ENCODE measurements at places on chromosomes 7 and 10.

DNA sequence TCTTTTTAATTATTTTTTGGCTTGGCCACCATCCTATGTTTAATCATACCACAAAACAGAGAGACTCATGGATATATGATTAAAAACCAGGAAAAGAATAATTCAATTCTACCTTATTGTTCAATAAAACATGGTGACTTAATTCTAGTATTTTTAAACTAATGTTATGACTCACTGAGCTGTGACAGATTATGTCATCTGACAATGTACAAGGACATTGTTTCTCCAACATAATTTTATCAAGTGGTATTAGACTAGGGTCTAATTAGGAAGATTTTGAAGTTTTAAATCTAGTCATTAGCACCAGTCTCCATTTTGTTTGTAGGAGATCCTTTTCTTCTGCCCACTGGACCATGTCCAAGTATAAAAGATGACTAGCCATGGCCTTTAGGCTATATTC is 199.3 kb upstream of the MDFIC start:
- DNase-seq = no peak

DNA sequence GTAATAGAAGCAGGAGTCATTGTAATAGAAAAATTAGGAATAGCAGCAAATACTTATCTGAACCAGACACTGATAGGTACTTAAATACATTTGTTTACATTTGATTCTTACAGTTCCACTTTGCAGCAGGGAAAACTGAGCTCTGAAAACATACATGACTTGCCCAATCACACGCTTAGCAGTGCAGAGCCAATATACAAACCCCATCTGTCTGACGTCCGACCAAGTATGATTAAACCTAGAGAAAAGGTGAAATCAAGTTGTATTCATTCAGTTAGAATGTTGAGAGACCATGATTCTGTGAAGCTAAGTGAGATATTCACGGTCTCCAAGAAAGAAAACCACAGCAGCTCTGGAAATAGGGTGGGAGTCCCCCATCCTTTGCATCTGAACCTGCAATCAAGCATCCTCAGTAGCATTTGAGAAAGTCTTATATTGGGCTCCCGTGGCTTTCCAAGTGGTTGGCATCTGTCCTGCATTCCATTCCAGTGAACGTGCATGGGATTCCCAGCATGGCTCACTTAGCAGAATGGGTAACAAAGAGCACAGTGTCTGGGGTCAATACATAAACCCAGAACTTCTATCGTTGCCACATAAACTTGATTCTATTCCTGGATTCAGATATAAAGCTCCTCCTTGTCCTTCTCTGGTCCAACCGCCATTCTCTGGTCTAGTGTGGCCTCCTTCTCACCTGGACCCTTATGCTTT is 148.7 kb upstream of the RSU1 start:
- DNase-seq = no peak

DNA sequence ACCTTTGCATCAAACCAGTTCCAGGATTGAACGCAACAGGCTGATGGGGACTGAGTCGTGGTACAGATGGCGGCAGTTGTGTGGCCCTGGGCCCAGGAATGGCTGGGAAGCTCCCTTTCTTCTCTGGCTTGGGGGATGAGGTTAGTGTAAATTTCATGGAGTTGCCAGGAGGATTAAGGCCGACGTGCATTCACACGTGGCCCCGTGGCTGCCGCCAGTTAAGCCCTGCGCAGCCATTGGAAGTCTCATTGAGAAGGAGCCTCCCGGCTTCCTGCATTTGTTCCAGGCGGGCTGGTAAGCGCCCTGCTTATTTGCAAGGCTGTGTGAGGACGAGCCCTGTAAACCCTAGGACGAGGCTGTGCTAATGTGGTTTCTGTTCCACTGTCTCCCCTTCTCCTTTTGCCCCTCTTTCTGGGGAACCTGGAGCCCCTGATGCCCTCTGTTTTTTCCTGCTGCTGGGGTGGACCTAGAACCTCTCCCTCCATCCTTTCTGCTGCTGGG is 174.7 kb upstream of the TNRC18 start:
- DNase-seq = peak; percentile 43

DNA sequence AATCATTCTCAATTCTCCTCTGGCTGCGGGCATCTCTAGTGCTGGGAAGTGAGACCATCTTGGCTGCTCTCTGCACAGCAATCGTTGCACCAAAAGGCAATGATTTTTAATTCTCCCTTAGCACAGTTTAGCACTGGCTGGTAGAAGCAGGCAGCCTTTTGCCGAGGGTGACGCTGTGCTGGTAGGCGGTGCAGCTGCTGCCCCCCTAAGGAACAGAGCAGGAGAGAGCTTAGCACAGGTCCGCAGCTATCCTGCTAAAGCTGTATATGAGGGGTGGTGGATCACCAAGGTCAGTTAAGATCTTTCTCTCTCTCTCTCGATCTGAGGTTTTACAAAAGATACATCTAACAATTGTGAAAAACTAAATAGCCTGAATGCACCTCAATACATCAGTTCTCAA is 390.1 kb downstream of the GATA3 start:
- DNase-seq = no peak

DNA sequence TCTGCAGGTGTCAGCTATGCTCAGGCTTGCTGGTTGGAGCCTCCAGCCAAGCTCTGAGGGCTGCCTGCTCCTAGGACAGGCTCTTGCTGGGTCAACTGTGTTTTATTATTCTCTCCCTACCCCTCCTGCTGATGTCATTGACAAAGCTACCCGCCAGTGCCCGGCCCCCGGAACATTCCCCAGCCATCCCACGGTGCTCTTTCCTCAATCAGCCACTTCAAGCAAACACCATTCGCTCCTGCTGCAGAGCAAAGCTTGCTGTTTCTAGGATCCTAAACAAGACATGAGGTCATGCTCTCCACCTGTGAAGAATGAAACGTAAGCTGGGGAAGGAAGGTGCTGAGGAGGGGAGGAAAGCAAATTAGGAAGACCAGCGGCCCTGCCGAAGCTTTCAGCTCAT is 2.1 kb upstream of the C10orf71 start:
- no peak for DNase-seq

- no peak for DNase-seq
Observed at GRCh38 chr7:151152643-151153513, 14.6 kb downstream of the GBX1 start.

- no peak for DNase-seq
Observed at GRCh38 chr10:122884166-122884565, 4.8 kb upstream of the FAM24B start.

- no peak for DNase-seq
Observed at GRCh38 chr7:121447911-121448300, 51.8 kb upstream of the FAM3C start.

GRCh38 chr10:79441433-79441832 is 4.0 kb downstream of the ZCCHC24 start:
- DNase-seq = no peak

- no peak for DNase-seq
Observed at GRCh38 chr7:44286618-44287487, 38.5 kb downstream of the CAMK2B start.

GRCh38 chr7:25861601-25862260 is 290.3 kb upstream of the NFE2L3 start:
- no peak for DNase-seq

DNA sequence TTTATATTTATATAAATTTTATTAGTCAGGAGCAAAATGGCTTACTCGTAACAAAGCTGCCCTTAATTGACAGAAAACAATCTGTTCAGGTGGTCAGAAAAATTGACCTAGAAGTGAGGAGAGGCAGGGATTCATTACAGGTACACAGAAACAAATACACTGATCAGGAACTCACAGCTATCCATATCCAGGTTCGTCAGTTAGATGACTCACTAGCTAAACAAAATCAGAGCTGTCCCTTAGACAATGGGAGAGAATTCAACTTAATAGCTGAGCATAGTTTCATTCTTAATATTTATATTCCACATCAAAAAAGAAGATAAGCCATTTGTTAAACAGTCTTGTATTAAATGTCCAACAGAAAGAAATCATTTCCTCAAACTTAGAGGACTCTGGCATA is 41.7 kb downstream of the HYCC1 start:
- DNase-seq = no peak

DNA sequence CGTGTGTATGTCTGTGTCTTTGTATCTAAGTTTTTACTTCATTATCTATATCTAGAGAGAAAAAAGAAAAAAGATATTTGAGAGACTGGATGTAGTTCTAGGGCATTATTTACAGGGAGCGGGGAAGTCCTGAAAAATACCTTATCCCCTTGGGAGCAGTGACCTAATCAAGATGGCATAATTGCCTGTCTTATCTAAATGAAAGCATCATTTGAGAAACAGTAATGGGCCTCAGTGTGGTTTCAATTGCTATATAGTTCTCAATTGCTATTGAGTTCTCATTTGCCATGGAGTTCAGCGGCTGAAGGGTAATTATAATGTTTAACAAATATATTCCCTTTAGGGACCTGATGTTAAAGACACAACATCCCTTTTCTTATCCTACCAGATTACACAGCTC is 216.5 kb downstream of the PLXNA4 start:
- DNase-seq = no peak

- no peak for DNase-seq
Observed at GRCh38 chr10:28263136-28263857, 39.6 kb downstream of the MPP7 start.

DNA sequence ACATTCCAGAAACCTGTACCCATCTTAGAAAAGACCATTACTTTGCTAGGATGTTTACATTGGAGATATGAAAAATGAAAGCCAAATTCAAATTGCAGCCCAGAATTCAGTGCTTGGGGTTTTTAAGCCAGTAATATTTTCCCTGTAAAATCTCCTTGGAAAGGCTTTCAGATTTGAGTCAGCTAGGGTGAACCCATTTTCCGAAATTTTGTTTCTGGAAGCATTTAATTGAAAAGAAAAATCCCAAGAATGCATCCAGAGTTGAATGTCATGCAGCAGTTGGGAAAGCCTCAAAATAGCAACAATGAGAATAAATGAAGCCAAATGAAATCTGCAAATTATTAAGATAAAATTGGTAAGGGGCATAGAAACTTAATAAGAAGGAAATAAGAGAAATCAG is 106.4 kb downstream of the BMPER start:
- no peak for DNase-seq

DNA sequence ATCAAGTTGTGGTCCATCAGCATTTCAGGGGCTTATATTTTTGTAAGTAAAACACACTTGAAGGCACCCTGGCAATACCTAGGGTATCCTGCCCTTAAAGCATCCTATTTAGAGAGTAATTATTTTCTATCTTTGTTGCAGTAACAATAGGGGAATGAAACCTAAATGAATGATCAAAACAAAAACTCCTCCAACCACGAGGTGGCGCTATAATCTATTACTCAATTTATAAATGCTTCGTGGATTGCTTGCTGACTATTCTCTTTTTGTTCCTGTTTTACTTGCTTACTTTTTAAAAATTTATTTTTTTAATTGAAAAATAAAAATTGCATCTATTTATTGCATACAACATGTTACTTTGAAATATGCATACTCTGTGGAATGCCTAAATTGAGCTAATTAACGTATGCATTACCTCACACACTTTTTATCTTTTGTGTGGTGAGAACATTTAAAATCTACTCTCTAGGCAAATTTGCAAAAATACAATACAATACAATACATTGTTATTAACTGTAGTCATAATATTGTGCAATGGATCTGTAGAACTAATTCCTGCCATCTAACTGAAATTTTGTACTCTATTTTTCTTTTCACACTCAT is 147.7 kb upstream of the BMPER start:
- no peak for DNase-seq

GRCh38 chr7:7706556-7707172 is 11.7 kb downstream of the RPA3 start:
- no peak for DNase-seq

DNA sequence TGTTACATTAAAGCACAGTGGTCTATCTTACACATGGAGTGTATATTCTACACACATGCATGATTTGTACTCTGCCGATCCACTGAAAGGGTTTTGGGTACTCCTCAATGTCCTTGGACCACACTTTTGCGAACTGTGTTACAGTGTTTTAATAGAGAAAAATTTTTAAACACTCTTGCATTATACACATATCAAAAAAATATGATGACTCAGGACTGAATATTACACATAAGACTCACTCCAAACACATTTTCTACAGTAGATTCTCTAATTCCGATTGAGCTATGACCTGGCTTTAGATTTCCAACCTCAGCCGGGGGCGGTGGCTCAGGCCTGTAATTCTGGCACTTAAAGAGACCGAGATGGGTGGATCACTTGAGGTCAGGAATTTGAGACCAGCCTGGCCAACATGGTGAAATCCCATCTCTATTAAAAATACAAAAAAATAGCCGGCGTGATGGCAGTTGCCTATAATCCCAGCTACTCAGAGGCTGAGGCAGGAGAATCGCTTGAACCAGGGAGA is 222.4 kb downstream of the CACNA2D1 start:
- DNase-seq = no peak

DNA sequence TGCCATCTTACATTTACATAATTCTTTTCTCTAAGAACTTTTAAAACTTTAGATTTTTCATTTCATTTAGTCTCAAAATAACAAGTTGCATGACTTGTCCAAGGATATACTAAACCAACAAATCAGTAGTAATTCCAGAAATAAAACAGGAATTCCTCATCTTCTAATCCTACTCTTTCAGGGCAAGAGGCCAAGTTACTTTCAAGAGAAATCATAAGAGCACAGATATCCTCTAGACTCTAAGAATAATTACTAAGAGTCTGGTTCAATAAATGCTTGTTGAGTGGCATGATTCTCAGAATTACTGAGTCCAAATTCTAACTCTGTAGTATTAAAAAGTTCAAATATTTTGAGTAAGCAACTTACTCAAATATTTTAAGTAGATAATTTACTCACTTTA is 12.9 kb downstream of the PDZD8 start:
- no peak for DNase-seq

- no peak for DNase-seq
Observed at GRCh38 chr10:72948762-72949161, 5.8 kb downstream of the PLA2G12B start.

DNA sequence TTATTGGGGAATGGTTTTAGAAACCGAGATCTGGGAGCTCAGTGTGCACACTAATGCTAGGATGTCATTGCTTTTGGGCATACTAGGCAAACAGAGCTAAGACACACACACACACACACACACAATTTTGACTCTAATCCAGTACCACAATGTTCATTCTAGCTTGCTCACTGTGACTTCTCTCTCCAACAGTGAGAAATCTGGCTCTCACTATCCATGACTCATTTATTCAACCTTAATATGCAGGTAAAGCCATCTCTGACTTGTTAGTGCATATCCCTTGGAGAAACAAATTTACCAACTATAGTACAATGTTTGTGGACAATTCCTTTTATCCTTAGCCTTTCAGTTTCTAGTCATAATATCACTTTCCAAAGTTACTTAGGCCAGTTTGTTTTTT is 5.9 kb upstream of the BMS1 start:
- DNase-seq = no peak

Measured in Peyer's patch (tissue), 4 donors.